Endodermal cell (in vitro differentiated cells): ENCODE measurements at places on chromosomes 4 and X. TPM values are rescaled to one million over a fixed set of nuclear protein-coding genes. Genes with fewer than 3 reads are reported as not detected.

DNA sequence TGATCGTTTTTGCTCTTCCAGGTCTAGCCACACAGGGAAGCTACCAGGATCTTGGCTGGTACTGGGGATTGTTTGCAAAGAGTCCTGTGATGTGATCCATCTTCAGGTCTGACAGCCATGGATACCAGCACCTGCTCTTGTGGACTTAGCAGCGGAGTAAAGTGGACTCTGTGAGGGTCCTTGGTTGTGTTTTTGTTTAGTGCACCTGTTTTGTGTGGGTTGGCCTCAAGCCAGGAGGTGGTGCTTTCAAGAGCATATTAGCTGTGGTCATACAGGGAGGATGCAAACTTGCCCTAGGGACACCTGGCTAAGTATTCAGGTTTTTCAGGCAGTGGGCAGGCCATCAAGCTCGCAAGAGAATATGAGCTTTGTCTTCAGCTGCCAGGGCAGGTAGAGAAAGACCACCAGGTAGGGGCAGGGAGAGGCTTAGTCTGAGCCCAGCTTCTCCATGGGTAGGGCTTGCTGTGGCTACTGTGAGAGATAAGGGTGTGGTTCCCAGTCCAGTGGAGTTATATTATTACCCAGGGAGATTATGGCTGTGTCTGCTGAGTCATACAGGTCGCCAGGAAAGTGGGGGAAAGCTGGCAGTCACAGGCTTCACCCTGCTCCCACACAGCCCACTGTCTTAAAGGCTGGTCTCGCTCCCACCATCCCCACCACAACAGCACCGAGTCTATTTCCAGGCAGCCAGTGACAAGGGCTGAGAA is 293.7 kb downstream of the PCDH18 start:
- H3K27ac ChIP-seq = no peak overlapping the region
- DNase-seq = no peak
- H3K4me1 ChIP-seq = no peaks in the 10 kb centered on the region
- H3K4me3 ChIP-seq = no peak overlapping the region

DNA sequence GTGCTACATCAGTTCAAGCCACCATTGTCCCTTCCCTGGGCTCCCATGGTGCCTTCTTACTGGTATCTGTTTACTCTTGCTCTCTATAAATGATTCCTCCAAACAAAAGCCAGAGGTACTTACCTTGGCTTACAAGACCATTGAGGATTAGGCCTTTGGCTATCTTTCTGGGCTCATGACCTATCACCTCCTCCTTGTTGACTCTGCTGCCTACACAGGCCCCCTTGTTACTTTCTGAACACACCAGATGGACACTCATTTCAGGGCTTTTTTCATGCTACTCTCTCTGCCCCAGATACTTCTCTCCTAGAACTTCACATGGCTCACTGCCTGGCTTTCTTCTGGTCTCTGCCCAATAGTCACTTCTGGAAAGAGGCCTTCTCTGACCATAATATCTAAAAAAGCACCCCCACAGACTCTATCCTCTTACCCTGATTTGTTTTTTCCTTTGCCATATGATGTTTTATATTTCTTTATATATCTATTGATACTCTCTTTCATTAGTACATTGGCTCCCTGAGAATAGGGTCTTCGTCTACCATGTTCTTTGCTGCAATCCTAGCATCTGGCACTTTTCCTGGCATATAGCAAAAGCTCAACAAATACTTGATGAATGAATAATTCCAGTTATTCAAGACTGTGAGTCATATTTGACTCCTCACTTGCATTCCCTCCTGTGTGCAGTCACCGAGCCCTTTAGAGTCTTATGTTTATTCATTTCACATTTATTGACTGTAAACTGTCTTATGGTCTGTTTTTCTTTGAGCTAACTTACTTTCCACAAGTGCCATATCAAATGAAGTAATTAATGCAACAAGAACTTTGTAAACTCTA is 27.1 kb upstream of the TAPT1 start:
- H3K27me3 ChIP-seq = no peaks in the 10 kb centered on the region
- DNase-seq = no peak
- H3K27ac ChIP-seq = no peak overlapping the region
- no peaks in the 10 kb centered on the region for H3K4me1 ChIP-seq
- H3K36me3 ChIP-seq = no peaks in the 10 kb centered on the region

DNA sequence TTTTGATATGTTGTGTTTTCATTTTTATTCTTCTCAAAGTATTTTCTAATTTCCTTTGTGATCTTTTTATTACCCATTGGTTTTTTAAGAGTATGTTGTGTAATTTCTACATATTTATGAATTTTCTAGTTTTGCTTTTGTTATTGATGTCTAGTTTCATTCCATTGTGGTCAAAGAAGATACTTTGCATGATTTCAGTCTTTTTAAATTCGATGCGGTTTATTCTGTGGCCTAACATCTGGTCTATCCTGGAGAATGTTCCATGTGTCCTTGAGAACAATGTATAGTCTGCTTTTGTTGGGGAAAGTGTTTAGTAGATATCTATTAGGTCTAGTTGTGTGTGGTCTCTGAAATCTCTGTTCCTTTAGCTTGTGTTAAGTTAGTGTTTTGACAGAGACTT is 46.2 kb downstream of the PPEF1 start:
- H3K27ac ChIP-seq = no peak overlapping the region
- no peaks in the 10 kb centered on the region for H3K27me3 ChIP-seq
- DNase-seq = no peak
- no peaks in the 10 kb centered on the region for H3K36me3 ChIP-seq
- H3K4me1 ChIP-seq = peaks cover 2% of the 10 kb centered on the region

DNA sequence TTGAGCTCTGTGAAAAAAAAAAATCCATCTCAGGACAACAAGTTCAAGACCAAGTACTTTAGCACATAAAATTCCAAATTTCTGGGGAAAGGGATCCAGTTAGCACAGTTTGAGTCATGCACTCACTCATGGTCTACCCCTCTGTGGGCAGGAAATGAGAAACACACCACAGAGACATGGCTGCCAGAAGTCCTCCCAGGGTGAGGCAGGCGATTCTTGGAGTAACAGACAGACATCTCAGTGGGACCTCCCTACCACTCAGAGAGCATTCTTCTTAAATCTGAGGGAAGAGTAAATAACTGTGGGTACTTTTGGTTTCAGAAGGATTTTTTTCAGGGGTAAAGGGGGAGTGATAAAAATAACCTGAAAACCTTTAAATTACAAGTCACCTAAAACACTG is 14.1 kb downstream of the CXCL1 start:
- DNase-seq = no peak
- H3K36me3 ChIP-seq = no peaks in the 10 kb centered on the region
- H3K4me1 ChIP-seq = no peaks in the 10 kb centered on the region

- no peak for DNase-seq
- no peaks in the 10 kb centered on the region for H3K36me3 ChIP-seq
- peak overlapping the region; percentile 62 for H3K27ac ChIP-seq
- H3K27me3 ChIP-seq = no peaks in the 10 kb centered on the region
- no peak overlapping the region for H3K4me3 ChIP-seq
Observed at GRCh38 chr4:11843927-11844326, 415.2 kb upstream of the HS3ST1 start.

DNA sequence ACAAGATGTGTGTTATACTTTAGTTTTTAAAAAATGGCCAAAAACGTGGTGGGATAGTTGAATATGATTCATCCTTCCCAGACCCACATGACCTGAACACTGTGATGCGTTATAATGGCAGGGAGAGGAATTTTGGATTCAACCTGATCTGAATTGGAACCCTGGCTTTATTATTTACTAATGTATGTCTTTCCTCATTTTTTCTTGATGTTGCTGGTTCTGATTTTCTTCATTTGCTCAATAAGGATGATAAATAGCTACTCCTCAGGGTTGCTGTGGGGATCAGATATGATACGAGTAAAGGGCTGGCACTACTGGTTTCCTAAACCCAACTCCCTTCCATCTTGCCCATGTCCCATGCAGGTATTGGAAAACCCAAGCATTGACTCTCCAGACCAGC is 24.2 kb upstream of the ACSL1 start:
- no peak overlapping the region for H3K4me3 ChIP-seq
- DNase-seq = no peak
- no peaks in the 10 kb centered on the region for H3K36me3 ChIP-seq
- H3K4me1 ChIP-seq = no peaks in the 10 kb centered on the region
- H3K27ac ChIP-seq = no peak overlapping the region

GRCh38 chrX:17750436-17750835 is 13.1 kb downstream of the SCML1 start:
- no peaks in the 10 kb centered on the region for H3K4me1 ChIP-seq
- H3K27ac ChIP-seq = no peak overlapping the region
- no peak for DNase-seq
- no peaks in the 10 kb centered on the region for H3K27me3 ChIP-seq
- H3K36me3 ChIP-seq = no peaks in the 10 kb centered on the region
- H3K4me3 ChIP-seq = no peak overlapping the region

DNA sequence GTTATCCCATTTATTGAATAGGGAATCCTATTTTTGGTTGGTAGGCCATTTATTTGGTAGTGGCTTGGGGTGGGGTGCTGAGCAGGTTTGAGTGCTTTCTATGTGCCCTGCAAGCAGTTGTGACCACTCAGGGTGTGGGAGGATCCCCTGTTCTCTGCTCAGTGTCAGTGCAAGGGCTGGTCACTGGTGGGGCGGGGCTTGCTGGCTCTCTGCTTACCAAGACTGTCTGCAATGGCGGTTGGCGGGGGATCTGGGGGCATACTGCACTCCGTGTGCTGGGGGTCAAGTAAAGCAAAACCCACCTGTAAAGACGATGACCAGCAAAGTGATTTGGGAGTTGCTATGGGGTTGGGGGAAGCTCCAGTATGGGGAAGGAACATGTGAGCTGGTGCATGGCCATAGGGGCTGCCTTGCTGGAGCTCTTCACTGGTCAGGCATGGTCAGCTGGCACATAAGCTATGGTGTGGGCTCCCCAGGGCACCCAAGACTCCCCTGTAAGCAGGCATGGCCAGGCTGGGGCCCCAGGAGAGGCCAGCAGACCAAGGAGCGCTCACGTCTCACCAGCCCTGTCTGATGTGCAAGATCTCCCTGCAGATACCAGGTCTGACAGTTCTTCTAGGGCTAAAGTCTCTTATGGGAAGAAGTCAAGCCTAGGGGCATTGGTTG is 83.0 kb upstream of the GRXCR1 start:
- no peaks in the 10 kb centered on the region for H3K36me3 ChIP-seq
- H3K27ac ChIP-seq = no peak overlapping the region
- no peaks in the 10 kb centered on the region for H3K4me1 ChIP-seq

GRCh38 chr4:89939994-89940393 is 45.3 kb downstream of the MMRN1 start:
- no peaks in the 10 kb centered on the region for H3K27me3 ChIP-seq
- H3K4me3 ChIP-seq = no peak overlapping the region
- H3K36me3 ChIP-seq = no peaks in the 10 kb centered on the region

DNA sequence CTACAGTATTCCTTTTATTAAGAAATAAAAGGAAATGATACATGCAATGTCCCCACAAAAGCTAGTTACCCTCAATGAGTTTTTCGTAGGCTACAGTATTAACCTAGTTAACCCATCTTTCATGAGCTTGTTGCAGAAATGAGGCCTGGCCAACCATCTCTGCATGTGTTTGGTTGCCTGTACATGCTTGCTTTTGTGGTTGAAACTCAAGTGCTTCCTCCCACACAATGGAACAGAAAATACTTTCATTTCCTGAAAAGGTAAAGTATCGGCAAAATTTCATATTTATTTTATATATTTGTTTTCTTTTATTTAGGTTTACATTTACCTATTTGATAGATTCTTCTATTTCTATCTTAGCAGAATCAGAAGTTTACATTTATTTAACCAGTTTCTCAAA is 214.6 kb upstream of the FAM241A start:
- H3K4me1 ChIP-seq = peaks cover 6% of the 10 kb centered on the region
- H3K27ac ChIP-seq = no peak overlapping the region
- H3K4me3 ChIP-seq = no peak overlapping the region
- H3K27me3 ChIP-seq = no peaks in the 10 kb centered on the region
- no peaks in the 10 kb centered on the region for H3K36me3 ChIP-seq
- no peak for DNase-seq

- H3K36me3 ChIP-seq = peaks cover 68% of the 10 kb centered on the region
- H3K27me3 ChIP-seq = no peaks in the 10 kb centered on the region
- DNase-seq = no peak
- H3K4me1 ChIP-seq = peaks cover 23% of the 10 kb centered on the region
- H3K4me3 ChIP-seq = no peak overlapping the region
- H3K27ac ChIP-seq = no peak overlapping the region
Observed at GRCh38 chr4:38693569-38693968, 29.6 kb downstream of the KLF3 start.

DNA sequence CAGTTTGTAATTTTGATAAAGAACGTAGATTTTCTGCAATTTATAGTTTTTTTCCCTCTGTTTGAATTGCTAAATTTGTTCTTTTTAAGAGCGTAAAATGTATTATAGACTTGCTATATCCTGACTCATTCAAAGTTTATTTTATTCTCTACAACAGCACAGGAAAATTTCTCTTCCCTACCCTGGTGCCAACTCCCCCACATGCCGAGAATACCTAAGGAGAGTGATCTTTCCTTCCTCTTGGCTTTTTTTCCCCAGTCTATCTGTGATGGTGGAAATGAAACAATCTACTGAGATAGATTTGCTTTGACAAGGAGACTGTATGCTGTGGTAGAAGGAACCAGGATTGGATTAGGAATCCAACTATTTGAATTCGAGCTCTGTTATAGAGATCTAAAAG is 271.6 kb downstream of the TLL1 start:
- H3K4me3 ChIP-seq = no peak overlapping the region
- no peaks in the 10 kb centered on the region for H3K27me3 ChIP-seq
- H3K4me1 ChIP-seq = no peaks in the 10 kb centered on the region
- no peak for DNase-seq
- H3K36me3 ChIP-seq = no peaks in the 10 kb centered on the region
- no peak overlapping the region for H3K27ac ChIP-seq

- H3K36me3 ChIP-seq = no peaks in the 10 kb centered on the region
- H3K4me3 ChIP-seq = no peak overlapping the region
- H3K27ac ChIP-seq = no peak overlapping the region
- peak; percentile 78 for DNase-seq
Observed at GRCh38 chrX:154714925-154715324, 36.0 kb downstream of the GAB3 start.

- H3K4me1 ChIP-seq = no peaks in the 10 kb centered on the region
- H3K4me3 ChIP-seq = no peak overlapping the region
- H3K36me3 ChIP-seq = no peaks in the 10 kb centered on the region
- H3K27me3 ChIP-seq = no peaks in the 10 kb centered on the region
Observed at GRCh38 chr4:8191136-8191747, 7.8 kb upstream of the SH3TC1 start.

- no peak overlapping the region for H3K27ac ChIP-seq
- H3K4me3 ChIP-seq = no peak overlapping the region
- no peaks in the 10 kb centered on the region for H3K36me3 ChIP-seq
- no peak for DNase-seq
- H3K4me1 ChIP-seq = no peaks in the 10 kb centered on the region
Observed at GRCh38 chr4:173270312-173271027, 63.7 kb downstream of the HMGB2 start.

- no peaks in the 10 kb centered on the region for H3K36me3 ChIP-seq
- H3K4me1 ChIP-seq = no peaks in the 10 kb centered on the region
- H3K27ac ChIP-seq = no peak overlapping the region
- DNase-seq = no peak
- H3K4me3 ChIP-seq = no peak overlapping the region
- H3K27me3 ChIP-seq = no peaks in the 10 kb centered on the region
Observed at GRCh38 chr4:66357316-66357715, 687.0 kb upstream of the EPHA5 start.

MAP7D2 gene
- 1.1 to 3.0 TPM (median 1.9 TPM) in 3 replicates for total RNA-seq

EDNRA gene
- 8.0 to 12.3 TPM (median 11.5 TPM) in 3 replicates for total RNA-seq

YIPF6 gene
- total RNA-seq = 40.2 to 44.2 TPM (median 40.7 TPM) in 3 replicates

KLB gene
- 0.07 and 0.09 TPM in 2 replicates for total RNA-seq

RTL9 gene
- 0.19 to 0.29 TPM in 2 of 3 replicates, not detected in the other for total RNA-seq

TRIM75 gene
- not detected in 2 replicates for total RNA-seq

ZNF275 gene
- 6.3 to 13.9 TPM (median 12.6 TPM) in 3 replicates for total RNA-seq

RHOXF2 gene
- total RNA-seq = not detected in 3 replicates
